ENCODE measurements at places on chromosomes 2 and 18.

- DNase-seq: no peak
These were observed 282.9 kb downstream of the DYSF start for GRCh38 chr2:71736091-71736861.

GRCh38 chr2:72819501-72819900 is 6.3 kb downstream of the EXOC6B start:
- no peak for DNase-seq

DNA sequence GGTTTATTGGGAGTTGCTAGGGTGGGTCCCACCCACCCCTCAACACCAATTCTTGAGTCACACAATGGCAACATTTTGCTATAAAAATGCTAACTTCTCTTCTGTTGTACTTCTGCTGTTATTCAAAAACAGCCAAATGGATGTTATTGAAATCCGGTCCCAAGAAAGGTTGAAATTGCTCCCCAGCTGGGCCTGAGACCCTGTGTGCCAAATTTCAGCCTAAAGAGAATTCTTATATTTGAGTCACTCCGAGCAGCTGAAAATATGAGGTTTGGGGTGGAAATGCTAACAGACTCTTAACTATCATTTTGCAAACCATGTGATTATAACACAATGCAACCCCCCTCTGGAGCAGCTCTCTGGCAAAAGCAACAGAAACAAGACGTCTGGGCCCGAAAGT is 27.0 kb upstream of the ACVR1 start:
- DNase-seq: no peak

DNA sequence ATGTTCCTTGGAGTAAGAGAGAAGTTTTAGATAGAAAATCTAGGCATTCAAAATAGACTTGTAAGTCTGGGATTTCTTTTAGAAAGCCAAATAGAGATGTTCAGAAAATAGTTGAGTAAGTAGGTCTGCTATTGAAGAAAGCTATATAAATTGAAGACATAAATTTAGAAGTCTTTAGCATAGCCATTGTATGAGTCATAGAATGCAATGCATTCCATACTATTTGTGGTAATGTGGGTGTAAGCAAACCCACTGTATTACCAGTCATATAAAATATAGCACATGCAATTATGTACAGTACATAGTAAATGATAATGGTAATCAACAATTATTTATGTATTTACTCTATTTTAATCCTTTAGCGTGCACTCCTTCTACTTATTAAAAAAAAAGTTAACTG is 14.1 kb downstream of the MC4R start:
- DNase-seq: no peak

DNA sequence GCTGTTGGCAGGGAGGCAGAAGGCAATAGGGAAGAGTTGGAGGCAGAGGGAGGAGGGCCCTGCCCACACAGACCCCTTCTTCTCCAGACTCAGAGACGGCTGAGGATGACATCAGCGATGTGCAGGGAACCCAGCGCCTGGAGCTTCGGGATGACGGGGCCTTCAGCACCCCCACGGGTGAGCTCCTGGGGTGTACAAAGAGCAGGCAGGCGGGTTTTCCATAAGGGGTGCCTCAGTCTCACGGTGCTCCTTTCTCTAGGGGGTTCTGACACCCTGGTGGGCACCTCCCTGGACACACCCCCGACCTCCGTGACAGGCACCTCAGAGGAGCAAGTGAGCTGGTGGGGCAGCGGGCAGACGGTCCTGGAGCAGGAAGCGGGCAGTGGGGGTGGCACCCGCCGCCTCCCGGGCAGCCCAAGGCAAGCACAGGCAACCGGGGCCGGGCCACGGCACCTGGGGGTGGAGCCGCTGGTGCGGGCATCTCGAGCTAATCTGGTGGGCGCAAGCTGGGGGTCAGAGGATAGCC is 10.0 kb downstream of the SPEG start:
- no peak for DNase-seq

DNA sequence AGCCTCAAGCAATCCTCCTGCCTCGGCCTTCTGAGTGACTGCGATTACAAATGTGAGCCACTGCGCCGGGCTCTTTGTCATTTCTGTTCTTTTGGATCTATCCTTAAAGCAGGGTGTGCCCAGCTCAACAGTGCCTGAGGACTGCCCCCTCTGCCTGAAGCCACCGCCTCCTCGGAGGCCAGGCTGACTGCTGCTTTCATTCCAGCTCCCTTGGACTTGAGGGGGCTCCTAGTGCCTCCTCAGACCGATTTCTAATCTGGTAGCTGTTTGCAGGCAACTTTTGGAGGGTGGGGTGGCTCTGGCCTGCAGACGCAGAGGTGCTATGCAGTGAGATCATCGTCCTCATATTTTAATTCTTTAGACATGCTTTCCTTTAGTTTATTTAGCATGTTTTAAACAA is 35.9 kb upstream of the KLF11 start:
- no peak for DNase-seq

DNA sequence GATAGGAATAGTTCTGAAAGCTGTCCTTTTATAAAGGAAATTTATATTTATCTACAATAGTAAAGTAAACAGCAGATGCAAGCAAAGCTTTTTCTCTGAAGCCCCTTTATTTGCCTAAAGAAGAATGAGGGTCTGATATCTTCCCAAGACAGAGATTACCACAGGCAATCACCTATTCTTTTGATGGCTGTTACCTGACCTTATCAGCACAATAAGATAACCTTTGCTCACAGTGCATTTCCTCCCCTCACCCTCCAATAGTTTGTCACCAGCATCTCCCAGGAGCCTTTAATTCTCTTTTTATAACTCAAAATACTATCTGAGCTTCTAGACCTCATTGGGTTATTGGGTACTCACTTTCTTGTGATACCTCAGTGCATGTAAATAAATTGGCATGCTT is 6.5 kb upstream of the CFAP221 start:
- no peak for DNase-seq

GRCh38 chr2:69815717-69816116 is 13.7 kb upstream of the GMCL1 start:
- no peak for DNase-seq

- no peak for DNase-seq
These were observed 674 bp downstream of the PTPN4 start for GRCh38 chr2:119760237-119760955.

DNA sequence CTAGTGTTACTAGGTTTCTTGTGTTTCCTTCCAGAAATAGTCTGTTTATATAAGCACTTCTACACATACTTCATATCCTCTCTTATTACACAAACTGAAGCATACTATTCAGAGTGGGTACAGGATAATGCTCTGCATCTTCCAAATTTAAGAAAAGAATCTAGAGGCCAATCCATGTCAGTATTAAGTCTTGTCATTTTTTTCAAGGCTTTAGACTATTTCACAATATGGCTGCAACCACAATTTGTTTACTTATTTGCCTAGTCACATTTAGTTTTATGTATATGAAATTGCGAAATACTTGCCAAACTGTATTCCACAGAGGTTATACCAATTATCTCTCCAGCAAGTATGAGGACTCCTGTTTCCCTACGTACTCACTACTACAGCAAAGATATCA is 27.9 kb downstream of the IWS1 start:
- DNase-seq: no peak

DNA sequence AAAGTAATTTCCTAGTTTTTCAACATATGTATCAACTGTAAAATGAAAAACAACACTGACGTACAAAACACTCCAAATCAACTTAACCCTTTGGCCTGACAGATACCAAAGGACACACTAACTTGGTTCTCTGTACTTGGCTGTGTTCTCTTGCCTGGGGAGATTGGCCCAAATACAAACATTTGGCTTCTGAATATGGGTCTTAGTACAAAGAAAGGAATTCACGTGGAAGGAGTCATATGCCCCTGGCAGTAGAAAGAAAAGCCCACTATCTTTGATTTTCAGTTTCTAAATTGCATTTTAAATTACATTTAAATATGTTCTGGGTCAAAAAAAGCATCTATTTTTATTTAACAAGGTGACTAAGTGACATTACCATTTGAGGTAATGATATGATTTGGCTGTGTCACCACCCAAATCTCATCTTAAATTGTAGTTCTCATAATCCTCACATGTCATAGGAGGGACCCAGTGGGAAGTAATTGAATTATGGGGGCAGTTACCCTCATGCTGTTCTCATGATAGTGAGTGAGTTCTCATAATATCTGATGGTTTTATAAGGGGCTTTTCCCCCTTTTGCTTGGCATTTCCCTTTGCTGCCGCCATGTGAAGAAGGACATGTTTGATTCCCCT is 153.6 kb upstream of the CCDC195 start:
- DNase-seq: no peak

GRCh38 chr2:25383806-25384205 is 42.1 kb upstream of the DNMT3A start:
- DNase-seq: no peak

DNA sequence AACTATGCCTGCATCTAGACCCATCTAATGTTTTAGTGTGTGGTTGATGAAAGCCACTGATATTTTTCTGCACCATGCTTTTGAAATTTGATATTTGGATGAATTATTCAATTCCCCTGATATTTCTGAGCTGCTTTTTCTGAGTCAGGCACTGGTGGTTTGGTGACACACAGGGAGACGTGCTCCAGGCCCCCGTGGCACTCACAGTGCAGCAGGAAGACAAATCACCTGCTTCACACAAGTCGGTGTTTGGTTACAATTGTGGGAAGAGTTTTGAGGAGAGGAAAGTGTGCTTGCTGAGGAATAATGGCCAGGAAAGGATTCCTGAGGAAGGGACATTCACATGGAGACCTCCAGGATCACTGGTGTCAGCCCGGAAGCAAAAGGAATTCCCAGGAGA is 179.7 kb downstream of the ACKR3 start:
- DNase-seq: no peak

DNA sequence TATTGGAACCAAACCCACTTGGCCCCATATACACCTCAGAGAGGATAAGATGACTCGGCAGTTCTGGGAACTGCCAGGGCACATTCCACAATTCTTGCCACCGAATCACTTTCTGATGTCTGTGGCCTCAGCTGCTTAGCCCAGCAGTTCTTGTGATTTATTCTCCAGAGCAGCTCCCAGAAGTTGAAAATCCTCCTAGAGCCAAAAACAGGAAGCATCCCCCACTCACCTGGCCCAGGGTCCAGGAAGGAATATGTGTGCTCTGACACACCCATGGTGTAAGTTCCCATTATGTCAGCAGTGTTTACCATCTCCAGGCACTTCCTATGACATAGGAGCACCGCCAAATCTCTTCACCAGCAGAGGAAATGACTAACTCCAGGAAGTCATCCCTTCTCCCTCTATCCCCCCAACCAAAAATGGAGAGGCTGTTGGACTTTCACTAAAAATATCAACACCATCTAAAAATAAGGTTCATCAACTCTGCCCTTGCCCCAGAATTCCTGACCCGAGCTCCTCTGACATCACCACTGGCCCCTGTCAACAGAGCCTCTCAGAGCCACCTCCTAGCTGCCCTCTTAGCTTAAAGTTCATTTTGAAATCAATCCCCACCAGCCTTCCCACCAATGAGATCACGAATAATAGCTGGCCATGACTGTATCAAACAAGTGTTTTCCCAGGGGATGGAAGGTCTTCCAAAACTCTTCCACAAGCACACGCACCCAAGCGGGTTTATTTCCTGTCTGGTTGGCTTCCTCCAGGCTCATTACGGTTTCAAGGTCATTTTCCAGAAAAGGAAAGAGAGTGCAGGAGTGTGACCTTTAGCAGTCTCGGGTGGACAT is 223.1 kb upstream of the PARD3B start:
- DNase-seq: no peak

GRCh38 chr2:221726894-221727513 is 154.9 kb upstream of the EPHA4 start:
- DNase-seq: no peak

DNA sequence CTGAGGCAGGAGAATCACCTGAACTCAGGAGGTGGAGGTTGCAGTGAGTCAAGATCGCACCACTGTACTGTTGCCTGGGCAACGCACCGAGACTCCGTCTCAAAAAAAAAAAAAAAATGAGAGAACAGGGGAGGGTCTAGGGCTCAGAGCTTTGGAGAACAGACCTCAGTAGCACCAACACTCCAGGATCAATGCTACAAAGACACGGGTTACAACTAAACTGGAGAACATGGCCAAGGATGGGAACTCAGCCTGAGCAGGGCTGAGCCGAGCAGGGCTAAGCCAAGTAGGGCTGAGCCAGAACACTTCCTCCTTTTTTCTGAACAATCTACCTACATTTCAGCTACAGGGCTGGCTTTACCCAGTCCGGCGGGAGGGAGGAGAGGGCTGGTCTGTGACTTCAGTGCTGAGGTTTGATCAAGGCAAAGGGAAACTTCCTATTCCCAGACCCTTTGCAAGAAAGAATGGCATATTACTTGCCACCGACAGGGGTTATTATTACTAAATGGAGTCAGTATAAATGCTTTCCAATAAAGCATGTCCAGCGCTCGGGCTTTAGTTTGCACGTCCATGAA is 2.9 kb upstream of the CASP8 start:
- DNase-seq: no peak

GRCh38 chr18:5625076-5625475 is 81.3 kb upstream of the EPB41L3 start:
- DNase-seq: no peak

- DNase-seq: no peak
These were observed 55.9 kb upstream of the CTLA4 start for GRCh38 chr2:203811491-203812221.

DNA sequence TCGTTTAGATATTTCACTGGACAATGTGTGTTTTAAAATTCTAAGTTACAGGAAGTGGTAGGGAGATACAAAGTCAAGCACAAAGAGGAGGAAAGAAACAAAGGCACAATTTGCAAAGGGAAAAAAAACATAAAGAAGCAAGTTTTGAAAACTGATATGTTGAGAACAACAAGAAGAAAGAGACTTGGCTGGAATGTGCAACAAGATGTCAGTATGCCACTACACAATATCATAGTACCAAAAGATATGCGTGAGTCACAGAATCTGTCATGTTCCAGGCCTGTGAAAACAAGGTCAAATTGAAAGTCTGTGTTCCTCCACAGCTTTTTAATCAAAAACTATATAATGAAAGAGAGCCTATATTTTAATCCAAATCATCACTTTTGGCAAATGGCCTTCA is 12.0 kb downstream of the EXOC6B start:
- DNase-seq: no peak

GRCh38 chr18:12770469-12771219 is 67.8 kb downstream of the PSMG2 start:
- DNase-seq: no peak

DNA sequence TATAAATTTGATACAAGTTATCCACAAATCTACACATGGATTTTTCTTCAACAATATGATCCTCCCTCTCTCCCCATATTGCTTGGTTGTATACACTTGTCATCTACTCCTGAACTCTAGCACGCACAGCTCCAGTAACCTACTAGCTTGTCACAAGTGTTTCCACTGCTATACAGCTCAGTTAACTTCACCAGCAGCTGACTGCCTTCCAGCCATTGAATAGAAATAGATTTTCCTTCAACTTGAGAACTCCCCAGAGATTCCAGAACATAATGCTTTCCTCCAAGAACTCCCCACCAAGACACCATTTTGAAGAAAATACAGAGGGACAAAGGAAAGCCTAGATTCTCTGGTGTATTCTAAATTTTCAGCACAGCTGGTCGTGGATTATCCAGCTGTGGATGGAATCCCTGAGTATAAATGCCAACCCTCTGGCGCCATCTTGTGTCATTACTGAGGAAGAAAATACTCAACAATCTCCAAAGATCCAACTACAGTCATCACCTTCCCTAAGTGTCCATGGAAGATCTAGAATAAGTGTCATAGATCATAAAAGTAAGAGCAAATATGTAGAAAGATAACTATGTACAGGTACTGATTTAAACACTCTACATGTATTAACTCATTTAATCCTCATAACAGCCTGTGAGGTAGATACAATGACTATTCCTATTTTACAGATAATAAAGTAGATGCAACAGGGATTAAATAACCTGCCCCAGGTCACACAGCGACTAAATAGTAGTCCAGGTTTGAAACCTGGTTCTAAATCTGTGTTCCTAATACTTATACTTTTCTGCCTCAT is 156.7 kb downstream of the ARHGAP28 start:
- no peak for DNase-seq

GRCh38 chr2:28613186-28613585 is 117.3 kb downstream of the PLB1 start:
- no peak for DNase-seq

Data from stimulated activated CD8-positive, alpha-beta memory T cell treated with anti-CD3 and anti-CD28 coated beads, Interleukin-4, amount 100 ng/mL, for 1 hour (primary cell).